AG10803 (cell line): ENCODE measurements at places on chromosomes 11 and 22.

DNA sequence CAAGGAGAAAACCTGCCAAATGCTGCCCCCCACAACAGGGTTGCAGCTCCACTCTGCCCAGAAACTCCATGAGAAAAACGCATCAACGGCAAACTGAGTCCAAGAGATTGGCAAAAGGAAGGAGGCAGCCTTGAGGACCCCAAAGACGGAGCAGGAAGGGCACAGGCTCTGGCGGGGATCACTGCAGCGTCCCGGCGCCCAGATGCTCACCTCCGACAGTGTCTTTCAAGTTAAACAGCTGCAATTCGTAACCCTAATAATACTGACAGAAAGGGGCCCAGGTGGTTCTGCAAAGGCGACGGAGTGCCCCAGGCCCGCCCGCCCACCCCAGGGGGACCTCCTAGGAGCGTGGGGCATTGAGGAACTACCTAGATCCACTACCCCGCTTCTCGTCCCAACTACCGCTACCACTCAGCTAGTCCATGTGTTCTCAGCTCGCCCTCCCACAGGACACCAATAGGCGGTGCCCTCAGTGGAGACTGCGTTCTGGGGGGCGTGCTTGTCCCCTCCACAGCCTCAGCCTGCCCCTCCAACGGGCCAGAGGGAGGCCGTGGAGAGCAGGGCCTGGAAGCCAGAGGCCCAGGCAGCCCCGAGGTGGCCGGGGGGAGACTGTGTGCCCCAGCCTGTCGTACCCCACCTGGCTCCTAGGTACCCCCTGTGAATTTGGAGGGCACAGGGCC, 127.4 kb downstream of the PHF21B start:
- no peak for DNase-seq

DNA sequence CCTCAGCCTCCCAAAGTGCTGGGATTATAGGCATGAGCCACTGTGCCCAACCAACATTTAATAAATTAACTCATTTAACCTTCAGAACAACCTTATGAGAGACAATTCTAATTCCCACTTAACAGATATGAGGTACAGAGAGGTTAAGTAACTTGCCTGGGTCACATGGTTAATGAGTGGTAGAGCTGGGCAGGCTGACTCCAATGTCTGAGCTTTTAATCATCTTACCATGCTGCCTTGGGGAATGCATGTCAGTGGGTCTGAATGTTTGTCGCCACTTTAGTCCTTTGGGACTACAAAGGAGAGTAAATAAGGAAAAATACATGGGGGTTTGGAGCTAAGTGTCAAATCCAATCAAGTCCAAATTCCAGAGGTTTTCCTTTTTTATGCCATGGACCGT, 11.2 kb upstream of the PIK3C2A start:
- DNase-seq: no peak

DNA sequence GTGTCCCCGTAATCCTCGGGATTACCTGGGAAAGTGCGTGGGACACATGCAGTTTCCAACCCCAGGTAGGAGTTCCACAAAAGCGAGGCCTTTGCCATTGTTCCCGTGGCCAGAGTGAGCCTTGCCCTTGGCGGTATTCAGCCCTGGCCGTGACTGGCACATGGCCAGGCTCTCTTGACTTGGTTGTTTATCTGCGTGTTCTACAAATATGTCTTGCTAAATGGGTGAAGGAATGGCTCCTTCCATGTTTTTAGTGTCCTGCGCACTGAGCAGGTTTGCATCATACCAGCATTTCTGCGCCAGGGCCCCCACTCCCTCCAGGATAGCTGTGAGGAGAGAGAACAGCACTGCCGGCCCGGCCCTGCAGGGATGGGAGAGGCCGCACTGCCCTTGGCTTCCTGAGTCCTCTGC, 20.0 kb downstream of the POLR3H start:
- peak; percentile 21 for DNase-seq

- peak; percentile 15 for DNase-seq
Observed at GRCh38 chr22:46797355-46797754, 34.9 kb downstream of the TBC1D22A start.

DNA sequence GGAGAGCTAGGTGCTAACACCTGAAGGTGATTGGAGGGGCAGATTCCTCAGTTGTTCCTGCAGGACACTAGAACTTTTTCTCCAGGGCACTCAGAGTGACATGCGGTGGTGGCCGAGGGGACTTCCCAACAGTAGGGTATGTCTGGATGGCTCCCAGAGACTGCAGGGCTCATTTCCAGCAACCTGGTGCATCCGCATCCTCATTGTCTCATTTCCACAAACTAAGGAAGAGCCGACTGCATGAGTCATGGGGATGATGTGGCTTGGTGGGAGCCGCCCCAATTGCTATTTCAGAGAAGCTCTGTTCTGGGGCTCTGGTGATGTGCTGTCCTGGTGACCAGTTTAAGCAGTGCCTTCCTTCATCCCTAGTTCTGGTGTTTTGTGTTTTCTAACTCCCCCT, 2.8 kb upstream of the ROBO4 start:
- DNase-seq: peak; percentile 90

DNA sequence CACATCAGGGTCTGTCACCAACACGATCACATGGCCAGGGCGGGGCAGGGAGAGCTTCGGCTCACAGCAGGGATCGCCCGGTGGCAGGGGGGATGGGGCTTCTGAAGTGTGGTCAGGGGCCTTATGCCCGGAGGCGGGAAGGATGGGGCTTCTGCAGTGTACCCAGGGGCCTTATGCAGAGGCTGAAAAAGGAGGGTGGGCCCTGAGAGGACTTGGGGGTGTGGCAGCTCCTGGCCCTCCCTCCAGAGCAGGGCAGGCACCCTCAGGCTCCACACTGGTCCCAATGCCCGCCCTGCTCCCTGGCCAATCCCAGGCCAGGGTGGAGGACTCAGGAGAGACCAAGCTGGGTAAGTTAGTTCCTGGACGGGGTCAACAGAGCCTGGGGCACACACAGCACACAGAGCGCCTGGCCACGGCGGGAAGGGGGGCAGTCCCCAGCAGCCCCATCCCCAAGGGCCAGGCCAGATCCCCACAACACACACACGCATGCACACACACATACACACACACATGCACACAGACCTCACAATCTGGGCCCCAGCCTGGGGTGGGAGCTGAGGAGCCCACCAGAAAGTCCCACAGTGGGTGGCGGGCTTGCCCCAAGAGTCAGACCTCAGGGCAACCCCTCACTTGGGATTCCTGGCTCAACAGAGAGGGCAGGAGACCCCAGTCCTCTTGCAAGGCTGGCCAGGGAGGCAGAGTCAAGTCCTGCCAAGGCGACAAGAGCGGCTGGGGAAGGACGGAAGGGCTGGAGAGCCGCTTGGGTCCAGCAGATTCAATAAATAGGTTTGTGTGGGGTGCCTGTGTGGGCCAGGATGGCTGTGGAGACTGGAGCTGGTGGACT, 1.1 kb upstream of the CEND1 start:
- DNase-seq: peak; percentile 18

DNA sequence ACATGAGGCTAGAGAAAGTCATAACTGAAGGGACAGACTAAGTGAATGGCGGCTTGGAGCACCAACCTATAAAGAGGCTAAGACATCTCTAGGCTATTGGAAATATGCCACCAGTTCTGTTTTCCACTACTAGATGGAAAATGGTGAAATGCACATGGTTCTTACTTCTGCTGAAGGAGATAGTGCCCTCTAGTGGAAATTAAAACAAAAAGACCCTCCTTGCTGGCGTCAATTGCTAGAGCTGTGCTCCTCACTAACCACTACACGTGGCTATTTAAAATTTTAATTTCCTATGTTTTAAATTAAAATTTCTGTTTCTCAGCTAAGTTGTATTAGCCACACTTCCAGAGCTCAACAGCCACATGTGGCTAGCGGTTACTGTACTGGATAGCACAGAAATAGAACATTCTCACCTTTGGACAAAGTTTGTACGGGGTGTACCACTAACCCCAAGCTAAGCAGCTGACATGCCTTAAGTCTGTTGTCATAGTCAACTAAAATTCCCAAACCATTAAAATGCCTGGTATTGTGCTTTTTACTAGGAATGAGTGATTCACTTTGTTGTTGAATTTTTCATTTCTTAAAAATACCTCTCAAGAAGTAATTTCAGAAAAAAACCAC, 34.1 kb upstream of the CALCA start:
- peak; percentile 48 for DNase-seq

DNA sequence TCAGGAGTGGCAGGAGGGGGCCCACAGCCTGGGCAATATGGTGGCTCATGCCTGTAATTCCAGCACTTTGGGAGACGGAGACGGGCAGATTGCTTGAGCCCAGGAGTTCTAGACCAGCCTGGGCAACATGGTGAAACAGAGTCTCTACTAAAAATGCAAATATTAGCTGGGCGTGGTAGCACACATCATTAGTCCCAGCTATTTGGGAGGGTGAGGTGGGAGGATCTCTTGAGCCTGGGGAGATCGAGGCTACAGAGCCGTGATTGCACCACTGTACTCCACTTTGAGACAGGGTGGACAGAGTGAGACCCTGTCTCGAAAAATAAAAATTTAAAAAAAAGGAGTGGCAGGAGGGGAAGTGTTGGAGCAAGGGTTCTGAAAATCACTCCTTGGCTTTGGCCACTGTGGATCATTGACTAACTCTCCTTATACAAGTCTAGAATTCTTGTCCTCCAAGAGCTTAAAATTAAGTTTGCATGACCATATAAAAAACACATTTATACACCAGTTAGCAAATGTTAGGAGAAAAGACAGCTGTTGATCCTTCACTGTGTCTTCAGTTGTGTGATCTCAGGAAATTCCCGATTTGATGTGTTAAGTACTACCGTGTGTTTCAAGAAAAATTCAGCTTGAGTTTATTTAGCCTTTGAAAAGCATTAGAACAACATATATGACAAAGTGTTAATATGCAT, 2.3 kb upstream of the WEE1 start:
- DNase-seq: no peak

- DNase-seq: peak; percentile 41
Observed at GRCh38 chr11:85590848-85591483, 36.2 kb downstream of the DLG2 start.

- peak; percentile 45 for DNase-seq
Observed at GRCh38 chr22:21587803-21588611, 20.5 kb downstream of the UBE2L3 start.

GRCh38 chr11:118010738-118011461, 24.7 kb downstream of the IL10RA start:
- DNase-seq: no peak

DNA sequence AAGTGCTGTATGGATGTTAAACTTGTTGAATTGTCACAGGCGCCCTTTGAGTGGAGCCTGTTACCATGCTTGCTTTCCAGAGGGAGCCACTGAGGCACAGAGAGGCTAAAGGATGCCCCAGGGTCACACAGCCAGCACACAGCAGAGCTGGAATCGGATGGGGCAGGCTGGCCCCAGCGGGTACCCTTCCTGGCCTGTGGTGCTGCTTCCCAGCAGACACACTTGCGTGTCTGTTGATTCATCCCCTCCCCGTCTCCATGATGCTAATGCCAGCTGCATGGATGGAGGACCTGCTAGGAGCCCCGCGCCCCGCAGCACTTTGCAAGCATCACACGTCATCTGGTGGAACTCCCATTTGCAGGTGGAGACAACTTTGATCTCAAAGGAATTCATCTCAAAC, 52.4 kb upstream of the SHISAL1 start:
- DNase-seq: no peak

DNA sequence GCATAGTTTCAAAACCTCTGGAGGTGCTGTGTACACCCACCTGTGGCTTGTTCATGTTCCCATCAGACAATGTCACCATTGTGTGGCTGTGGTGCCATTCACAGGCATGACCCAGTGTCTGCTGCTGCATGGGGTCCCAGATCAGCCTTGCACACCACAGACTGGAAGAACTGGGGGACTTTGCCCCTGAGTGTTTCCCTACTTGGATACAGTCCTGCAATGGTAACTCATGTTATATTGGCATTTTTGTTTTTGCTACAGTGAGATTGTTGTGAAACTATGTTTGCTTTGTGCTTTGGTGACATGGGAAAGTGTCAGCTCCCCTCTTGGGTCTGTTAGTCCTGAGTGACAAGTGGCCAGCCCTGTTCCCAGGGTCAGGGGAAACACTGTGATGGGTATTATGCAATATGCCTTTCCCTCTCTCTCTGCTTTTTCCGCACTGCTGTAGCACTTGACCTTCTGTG, 108.8 kb downstream of the NAV2 start:
- no peak for DNase-seq

- DNase-seq: no peak
Observed at GRCh38 chr11:47570651-47571356, 5.4 kb downstream of the PTPMT1 start.

DNA sequence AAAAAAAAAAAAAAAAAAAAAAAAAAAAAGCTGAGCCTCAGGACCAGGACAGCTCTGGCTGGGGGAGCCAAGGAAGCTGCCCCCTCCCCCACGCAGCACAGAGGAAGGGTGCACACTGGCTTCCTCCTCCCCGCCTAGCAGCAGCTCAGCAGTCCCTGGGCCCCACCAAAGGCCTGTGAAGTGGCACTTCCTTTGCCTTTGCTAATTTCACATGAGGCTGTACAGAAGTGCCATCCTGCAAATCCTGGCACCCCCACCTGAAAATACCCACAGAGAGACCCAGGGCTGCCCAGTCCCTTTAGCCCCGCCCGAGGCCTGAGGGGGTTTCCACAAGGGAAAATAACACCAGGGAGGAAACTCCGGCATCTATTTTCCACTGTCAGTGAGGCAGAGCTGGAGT, 3.9 kb downstream of the RHOG start:
- no peak for DNase-seq

- no peak for DNase-seq
Observed at GRCh38 chr11:19663206-19663605, 49.4 kb upstream of the NAV2 start.

DNA sequence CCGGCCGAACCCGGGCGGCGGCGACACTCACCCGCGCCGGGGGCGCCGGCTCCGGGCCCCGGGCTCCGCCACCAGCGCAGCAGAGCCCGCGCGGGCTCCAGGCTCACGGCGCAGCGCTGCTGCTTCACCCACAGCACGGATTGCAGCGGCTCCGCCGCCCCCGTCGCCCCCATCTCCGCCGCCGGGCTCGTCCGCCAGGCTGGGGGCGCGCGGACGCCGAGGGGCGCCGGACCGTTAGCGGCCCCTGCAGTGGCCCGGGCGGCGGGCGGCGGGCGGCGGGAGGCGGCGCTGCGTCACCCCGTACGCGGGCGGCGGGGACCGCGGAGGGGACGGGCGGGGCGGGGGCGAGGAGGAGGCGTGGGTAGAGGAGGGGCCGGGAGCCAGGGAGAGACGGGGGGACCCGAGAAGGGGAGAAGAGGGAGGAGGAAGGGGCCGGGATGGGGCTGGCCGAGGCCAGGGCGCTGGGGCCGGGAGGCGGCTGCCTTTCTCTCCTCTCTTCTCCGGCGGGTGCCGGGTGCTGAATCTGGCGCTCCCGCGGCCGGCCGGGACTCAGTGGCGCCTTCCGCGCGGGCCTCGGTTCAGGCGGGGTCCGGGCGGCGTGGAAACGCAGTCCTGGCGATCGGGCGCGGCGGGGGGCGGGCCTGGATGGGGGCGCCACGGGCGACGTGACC, at the start of gene CERK:
Gene CERK (minus strand): TSS at position 277 of the 671 bp plus-strand sequence. CDS start 104 bp downstream, at position 173.
- DNase-seq: peak; percentile 70

DNA sequence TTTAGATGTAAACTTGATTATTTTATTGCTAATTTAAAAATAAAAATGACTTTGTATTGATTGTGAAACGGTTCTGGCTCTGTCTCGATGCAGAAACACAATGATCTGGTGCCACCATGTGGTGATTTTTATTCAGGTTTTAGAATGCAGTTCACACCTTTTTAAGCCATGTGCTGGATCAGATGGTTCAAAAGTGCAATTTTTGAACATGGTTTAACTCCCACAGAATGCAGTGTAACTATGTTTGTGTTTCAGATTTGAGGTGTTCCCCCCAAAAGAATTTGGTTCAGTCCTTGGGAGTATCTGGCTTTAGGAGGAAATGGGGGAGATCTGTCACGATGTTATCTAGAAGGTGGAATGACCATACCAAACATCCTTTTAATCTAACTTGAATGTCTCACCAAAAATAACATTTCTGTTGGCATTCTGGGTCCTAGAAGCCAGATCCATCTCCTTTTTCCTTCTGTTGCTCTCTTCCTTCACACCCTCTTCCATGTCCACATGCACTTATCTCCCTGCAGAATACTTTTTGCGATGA, 7.9 kb downstream of the MRPL16 start:
- DNase-seq: peak; percentile 52
